NCI-H524 treated with DMSO at 0.1 percent for 48 hours (cell line): ENCODE measurements at places on chromosomes 11 and 22.

- peak; percentile 10 for DNase-seq
Measured at GRCh38 chr11:14809466-14809865, 82.6 kb downstream of the CYP2R1 start.

DNA sequence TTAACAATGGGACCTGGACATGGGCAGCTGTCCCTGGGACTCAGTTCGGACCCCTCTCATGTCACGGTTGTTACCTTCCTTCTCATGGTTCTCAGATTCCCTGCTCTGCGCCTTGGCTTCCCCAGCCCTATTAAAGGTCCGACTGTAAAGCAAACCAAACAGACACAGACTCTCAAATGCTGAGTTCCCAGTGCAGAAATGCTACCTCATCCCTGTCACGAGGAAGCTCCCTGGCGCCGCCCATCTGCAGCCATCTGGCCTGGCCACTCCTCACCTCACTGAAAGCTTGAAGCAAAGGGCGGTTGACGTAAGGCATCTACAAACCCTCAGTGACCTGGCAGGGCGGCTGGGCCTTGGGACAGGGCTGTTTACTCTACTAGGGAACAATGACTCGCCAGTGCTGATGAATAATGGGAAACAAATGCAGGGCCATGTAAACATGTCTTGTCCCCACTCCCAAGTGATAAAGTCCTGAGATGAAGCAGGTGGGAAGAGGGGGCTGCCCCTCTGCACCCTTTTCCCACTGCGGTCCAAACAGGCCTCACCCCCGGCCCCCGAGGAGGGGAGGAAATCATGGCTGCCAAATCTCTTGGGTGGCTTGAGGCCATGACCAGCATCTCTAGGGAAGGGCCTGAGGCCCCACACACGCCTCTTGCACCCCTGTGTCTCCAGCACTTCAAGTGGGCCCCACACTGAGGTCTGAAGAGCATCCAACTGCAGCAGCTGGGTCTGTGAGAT is 49.3 kb downstream of the SCUBE1 start:
- peak; percentile 74 for DNase-seq

DNA sequence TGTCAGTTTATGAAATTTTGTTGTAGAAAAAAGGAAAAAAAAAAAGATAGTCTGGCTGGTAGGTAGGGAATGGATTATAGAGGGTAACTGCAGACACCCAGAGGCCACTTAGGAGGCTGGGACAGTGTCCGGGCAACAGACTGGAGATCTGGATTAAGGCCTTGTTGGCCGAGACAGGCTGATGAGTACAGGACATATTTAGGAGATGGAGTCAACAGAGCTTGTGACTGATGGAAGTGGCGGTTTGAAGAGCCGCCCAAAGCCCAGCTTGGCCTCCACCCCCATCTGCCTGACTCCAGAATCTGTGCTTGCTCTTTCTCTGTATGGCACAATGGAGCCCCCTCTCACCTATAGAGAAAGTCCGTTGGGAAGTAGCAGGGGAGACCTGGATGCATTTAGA is 7.6 kb downstream of the PLEKHB1 start:
- no peak for DNase-seq

DNA sequence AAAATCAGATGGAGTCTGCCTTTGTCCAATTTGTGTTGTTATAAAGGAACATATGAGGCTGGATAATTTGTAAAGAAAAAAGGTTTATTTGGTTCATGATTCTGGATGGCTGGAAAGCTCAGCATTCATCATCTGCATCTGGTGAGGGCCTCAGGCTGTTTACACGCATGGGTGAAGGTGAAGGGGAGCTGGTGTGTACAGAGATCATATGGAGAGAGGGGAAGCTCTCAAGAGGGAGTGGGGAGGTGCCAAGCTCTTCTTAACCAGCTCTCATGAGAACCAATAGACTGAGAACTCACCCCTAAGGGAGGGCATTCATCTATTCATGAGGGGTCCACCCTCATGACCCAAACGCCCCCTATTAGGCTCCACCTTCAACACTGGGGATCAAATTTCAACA is 40.0 kb downstream of the NEU3 start:
- DNase-seq = no peak

DNA sequence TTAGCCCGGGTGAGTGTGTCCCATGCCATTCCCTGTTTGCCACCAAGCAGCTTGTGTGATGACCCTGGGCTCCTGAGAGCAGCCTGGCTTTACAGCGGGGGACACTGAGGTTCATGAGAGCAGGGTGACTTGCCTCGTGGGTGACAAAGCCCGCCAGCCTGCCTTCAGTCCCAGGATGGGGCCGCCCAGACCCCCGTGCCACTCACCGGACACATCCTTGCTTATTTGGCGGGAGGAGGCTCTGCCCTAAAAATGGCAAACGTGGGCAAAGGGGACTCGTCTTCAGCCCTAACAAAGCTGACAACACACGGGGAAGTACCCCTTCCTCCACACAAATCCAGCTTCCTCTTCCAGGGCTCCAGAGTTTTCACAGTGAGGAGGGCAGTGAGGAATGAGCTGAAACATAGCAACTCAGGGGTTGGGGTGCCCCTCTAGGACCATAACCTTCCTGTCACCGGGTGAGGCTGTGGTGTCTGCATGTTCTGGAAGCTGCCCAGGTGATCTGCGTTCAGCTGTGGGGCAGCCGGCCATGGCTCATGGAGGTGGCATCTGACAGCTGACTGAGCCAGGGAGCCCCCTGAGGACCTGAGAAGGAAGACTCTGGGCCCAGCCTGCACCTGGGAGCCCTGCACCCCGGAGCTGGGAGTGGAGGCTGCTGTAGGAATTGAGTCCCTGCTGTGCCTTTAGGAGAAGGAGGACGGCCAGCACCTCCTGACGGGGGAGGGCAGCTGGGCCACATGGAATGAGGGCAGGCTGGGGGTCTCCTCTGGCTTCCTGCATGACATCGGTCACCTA is 16.7 kb downstream of the RIBC2 start:
- DNase-seq = no peak

- no peak for DNase-seq
Measured at GRCh38 chr22:22684580-22685561, 40.5 kb downstream of the GGTLC2 start.

- no peak for DNase-seq
Measured at GRCh38 chr22:25038239-25038638, 85.7 kb downstream of the KIAA1671 start.

GRCh38 chr22:36213586-36213985 is 12.0 kb upstream of the APOL4 start:
- DNase-seq = no peak

DNA sequence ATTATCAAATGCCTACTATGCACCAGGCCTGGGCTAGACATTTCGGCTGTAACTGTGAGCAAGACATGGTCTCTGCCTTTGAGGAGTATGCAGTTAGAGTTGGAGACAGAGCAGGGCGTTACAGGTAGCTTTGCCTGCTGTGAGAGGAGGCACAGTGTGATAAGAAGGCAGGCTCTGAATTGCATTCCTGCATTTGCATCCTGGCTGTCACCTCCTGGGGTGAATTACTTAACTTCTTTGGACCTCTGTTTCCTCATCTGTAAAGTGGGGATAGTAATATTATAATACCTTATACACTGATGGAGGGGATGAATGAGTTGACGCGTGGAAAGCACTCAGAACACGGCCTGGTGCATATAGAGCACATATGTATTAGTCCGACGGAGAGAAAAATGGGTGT is 118.1 kb upstream of the ARHGAP20 start:
- no peak for DNase-seq

DNA sequence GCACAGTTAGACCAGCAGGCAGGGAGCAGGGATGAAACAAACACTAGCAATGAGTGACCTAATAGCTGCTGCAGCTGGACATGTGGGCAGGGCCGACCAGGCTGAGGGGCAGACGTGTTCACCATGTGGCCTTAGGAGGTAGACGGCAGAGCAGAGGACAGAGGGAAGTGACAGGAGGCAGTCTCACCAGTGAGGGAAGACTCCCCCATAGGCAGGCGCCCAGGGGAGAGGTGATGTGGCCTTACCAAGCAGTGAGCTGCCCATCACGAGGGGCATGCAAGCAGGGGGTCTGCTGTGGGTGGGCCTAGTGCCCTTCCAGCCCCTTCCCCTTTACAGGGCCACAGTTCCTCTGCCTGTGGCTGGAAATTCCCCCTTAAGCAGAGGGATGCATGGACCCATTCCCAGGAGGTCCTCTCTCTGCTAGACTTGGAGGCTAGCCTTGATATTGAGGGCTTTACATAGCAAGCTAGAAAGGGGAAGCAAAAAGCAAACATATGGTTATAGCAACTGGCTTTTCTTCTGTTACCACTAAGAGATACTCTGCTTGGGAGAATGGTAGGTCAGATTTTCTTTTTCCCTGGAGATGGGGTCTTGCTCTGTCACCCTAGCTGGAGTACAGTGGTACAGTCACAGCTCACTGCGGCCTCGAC is 67.6 kb downstream of the MPPED1 start:
- DNase-seq = no peak

GRCh38 chr22:50084080-50084477 is 1.1 kb downstream of the MLC1 start:
- peak; percentile 28 for DNase-seq

GRCh38 chr11:10893714-10894151 is 35.9 kb upstream of the ZBED5 start:
- DNase-seq = no peak

- DNase-seq = no peak
Measured at GRCh38 chr22:38611559-38611958, 41.6 kb upstream of the DMC1 start.

GRCh38 chr11:45147017-45147728 is 734 bp downstream of the PRDM11 start:
- peak; percentile 47 for DNase-seq

DNA sequence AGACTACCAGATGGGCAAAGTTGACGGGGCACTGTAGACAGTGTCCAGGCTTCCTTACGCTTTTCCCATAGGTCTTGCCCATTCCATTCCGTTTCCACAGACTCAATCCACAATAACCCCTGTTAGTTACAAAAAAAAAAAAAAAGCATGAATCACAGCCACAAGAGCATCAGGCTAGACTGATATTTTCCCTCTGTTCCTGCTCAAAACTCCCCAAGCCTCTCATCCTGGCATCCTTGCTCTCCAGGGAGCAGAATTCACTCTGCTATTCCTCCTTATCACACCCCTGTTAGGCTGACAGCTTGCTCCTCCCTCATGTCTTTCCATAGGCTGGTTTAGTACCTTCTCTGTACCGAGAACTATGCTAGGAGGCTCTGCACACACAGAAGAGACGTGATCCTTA is 42.2 kb downstream of the TMEM123 start:
- DNase-seq = no peak

GRCh38 chr11:95943546-95943945 is 19.6 kb upstream of the MTMR2 start:
- no peak for DNase-seq

- no peak for DNase-seq
Measured at GRCh38 chr11:23127706-23128105, 267.4 kb upstream of the CCDC179 start.

- DNase-seq = no peak
Measured at GRCh38 chr22:38724176-38724575, 18.4 kb downstream of the GTPBP1 start.

- DNase-seq = no peak
Measured at GRCh38 chr11:64245797-64246620, 734 bp downstream of the PPP1R14B start.

DNA sequence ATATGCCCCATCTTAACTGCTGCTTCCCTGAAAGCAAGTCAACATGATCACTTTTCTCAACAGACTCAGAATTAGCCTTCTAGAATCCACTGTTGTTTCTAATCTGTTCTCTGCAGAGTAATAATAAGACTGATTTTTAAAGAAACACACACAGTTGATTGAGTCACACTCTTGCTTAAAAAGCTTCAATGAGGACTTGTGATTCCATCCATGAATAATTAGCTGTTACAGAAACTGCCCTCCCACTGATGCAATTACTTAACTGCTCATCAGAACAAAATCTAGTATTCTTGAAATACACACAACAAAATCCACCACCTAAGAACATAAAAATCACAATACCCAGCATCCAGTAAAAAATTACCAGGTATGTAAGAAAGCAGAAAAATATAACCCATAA is 100.5 kb upstream of the TIMP3 start:
- DNase-seq = no peak

DNA sequence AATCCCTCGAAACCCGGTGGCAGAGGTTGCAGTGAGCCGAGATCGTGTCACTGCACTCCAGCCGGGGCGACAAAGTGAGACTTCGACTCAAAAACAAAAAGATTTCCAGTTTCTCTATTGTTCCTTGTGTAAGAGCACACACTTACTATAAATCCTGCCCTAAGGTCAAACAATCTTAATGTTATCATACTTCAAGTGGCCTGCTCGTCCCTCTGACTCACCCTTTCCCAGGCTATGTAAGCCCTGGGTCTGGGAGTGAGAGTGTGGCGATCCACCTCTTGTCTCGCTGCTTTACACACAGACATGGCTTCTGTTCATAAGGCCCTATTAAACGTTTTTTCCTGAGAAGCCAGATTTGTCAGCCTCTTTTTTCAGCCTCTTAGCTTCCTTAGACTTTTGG is 24.4 kb upstream of the A4GALT start:
- DNase-seq = no peak

DNA sequence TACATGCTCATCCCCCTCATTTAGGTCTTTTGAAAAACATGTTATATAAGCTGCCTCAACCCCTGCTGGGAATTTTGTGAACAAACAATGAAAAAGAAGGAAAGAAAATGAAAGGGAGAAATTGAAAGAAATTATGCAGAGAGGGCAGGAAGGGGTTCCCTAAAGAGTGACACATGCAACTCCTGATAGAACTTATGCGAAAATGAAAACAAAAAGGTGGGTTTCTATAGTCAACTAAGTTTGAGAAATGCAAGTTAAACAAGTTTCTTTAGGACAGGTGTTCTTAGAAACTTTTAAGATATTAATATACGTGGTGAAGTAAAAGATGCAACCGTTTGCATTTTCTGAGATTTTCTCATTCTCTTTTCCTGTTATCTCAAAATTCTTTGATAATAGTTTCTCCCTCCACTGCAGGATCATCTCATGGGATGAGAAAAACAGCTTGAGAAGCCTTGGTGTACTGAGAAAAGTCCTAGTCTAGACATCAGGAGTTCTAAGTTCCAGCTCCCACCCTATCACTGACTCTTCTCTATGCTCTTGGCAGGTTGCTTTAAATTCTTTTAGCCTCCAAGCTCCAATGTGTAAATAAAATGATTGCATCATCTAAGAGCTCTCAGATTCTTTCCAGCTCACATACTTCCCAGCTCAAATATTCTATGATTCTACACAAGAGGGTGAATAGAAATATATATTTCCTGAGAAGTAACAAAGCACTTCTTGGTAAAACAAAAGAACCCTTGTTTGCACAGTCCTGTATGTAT is 109.2 kb downstream of the FAM76B start:
- DNase-seq = no peak
